ENCODE measurements at places on chromosomes 3 and 15. TPM values are rescaled to one million over a fixed set of nuclear protein-coding genes. Genes with fewer than 3 reads are reported as not detected.
A peak's percentile ranks its signal among the peaks of the same experiment; 100 is the strongest.

GRCh38 chr3:100079328-100079727 is 35.0 kb downstream of the FILIP1L start:
- no peak for DNase-seq

- DNase-seq: peak; percentile 48
Observed at GRCh38 chr3:57078344-57078634, 17.8 kb downstream of the SPATA12 start.

DNA sequence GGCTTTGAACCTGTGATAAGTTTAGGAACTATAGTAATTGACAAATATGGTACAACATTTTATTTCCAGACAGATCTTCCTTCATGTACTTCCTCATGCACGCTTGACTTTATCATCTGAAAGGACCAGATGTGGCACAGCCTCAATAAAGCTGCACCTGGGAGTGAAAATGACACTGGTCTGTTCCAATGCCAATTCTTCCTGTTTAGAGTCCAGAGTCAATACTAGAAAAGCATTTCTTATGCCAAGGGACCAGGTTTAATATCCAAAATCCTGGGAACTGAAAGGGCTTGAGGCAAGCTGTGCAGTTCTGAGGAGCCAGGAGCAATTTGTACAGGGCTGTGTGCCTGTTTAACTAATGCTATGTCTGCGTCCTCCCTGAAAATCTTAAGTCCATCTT is 15.3 kb downstream of the DPH6 start:
- DNase-seq: no peak

DNA sequence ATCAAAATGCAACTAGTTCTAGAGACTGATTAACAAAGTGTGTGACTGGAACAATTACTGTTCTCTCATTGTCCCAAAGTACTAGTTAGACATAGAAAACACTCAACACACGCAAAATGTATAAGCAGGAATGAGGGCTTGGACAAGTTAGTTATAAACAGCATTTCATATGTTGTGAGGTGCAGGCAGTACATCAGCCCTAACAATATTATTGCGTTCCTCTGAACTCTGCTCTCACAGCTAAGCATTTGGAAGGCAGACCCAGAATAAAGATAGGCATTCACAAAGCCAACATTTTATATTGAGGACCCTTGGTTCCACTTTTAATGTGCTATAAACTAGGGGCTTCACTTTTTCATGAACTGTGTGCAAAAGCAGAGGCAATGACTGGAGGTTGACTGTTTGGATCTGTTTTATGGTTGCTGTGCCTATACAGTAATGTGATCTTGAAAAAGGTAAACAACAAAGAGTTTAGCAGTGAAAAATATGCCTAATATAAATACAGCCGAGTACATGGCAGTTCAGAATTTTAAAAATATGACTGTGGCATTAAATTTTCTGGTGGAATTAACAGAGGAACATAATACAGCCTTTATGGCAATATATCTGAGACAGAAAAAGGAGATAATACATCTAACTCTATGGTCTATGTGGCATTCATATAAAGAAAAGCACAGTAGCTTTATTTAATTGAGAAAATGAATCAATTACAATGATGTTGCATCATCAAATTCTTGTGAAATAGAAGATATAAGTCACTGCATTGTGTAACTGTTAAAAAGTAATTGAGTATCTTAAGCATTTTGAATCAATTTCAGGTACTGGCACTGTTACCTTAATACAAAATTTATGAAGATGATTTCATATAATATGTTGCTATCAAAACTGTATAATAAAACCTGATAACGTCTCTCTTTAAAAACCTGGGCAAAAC is 80.0 kb upstream of the SKOR1 start:
- DNase-seq: no peak

DNA sequence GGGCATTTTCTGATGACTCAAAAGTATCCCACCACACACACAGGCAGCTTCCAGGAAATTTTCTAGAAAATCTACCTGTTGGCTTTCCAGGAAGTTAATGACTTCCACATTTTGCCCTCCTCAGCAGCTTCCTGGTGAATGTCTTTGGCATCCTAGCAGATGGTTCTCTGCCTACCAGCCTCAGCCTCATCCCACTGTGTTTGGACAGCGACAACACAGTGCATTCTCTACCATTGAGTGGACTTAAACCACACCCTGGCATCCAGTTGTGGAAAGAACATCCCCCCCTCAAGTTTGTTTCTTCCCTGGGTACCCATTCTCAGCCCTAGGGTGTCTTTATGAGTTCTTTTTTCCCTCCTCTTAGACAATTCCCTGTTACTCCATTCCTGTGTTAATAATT is 50.8 kb upstream of the GADL1 start:
- no peak for DNase-seq

The IL20RB gene
- 0.13 TPM for total RNA-seq
